ENCODE measurements at places on chromosomes 5 and 9.

- DNase-seq, result no peak
These were observed 103.9 kb downstream of the LHFPL2 start for GRCh38 chr5:78544561-78545201.

DNA sequence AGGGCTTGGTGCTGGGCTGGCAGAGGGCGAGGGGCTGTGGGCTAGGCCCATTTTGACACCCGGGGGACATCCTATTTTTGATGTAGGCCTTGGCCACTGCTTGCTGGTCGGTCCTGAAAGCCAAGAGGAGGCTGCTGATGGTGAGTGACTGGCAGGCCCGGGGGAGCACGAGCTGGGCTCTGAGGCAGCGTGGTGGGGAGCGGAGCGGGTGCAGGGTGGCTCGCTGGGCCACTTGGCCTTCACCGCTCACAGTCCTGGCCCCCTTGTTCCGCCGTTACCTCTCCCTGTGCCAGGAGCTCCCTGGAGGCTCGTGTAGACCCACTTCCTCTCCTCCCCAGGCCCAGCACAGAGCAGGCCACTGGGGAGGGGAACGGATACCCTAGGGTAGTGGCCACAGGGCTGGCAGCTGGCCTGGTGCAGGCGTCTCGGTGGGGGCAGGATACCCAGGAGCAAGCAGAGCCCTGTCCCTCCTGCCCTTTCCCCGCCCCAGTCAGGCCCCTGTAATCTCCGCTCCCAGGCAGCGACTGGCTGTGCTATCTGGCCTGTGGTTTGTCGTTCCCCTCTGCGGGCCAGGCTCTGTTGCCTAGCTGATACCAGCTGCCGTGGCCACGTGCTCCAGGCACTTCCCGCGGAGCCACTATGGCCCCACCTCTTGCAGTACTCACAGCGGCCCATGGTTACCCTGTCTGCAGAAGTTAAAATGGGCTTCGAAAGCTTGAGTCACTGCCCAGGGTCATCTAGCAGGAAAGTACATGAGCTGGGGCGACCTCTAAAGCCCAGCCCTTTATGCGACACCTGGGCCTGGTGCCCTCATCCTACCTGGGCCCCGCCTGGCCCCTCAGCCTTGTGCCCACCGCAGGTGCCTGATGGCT lies 11.7 kb upstream of the DOLPP1 start:
- DNase-seq, result peak; percentile 80

DNA sequence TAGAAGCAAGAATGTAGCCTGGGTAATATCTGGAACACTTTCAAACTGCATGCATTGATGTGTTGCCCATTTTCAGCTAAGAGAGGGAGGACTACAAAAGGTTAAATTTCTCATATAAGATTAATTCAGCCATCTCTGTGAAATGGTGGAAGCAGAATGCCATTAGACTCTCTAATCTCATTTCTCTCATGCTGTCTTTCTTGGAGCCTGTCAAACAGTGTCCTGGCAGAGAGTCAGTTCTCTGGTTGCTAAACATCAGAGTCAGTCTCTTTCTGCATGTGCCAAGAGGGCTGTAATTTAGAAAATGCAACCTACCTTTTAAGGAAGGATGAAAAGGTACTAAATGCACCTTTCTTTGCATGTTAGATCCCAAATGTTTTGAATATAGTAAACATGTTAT lies 910 bp upstream of the GARNL3 start:
- no peak for DNase-seq

DNA sequence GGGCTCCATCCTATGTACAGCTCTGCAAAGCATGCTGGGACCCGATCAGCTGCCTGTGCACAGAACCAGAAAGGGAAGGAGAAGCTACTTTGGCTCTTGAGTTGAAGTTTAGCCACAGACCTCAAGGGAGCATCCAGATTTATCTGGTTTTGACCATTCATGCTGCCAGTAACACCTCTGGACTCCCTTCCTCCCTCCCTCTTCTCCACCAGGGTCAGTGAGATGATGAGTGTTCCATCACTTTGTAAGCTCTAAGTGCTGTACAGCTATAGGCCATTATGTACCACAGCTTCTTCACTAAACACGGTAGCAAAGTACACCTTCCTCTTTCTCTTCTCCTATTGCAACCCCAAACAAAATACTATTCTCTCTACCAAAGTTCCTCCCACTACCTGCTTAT lies 77.9 kb downstream of the GLIS3 start:
- DNase-seq, result no peak

GRCh38 chr9:114259798-114260523 lies 62.9 kb upstream of the ORM1 start:
- DNase-seq, result no peak
